ENCODE measurements at places on chromosomes 4 and X.

DNA sequence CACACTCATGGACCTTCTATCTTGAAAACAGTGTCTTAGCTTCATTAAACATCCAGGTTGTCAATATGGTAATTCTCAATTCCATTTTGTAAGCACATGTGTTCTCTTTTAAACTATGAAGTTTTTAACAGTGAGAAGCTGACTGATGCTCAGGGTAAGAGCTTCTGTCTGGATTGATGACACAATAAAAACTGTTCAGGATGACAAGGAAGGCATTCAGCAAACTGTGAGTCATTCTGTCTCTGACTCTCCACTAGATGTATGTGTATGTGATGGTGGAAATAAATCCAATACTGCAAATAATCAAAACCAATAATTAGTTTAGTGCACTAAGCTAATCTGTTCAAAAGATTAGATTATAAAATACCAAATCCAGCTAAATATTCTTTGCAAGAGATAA, 115.3 kb upstream of the ARX start:
- DNase-seq = no peak

DNA sequence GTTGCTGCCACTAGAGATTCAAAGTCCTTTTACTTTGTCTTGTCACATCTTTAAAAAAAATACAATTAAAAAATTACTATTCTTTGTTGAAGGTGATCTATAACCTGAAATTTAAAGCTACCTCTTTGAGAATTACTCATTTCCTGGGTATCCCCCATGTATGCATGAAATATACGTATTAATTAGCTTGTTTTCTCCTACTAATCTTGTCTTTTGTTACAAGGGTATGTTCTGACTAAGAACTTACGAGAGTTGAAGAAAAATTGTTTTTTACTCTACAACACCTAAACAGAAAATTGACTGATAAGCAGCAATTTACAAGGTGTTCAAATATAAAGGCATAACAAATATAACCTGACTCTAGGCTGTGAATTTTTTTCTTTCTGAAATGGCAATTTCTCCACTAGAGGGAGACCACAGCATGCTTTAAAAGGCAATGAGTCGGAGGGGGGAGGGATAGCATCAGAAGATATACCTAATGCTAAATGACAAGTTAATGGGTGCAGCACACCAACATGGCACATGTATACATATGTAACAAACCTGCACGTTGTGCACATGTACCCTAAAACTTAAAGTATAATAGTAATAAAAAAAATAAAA, 249.6 kb downstream of the OPHN1 start:
- DNase-seq = no peak

GRCh38 chr4:10951306-10951705, 266.7 kb upstream of the CLNK start:
- no peak for DNase-seq

DNA sequence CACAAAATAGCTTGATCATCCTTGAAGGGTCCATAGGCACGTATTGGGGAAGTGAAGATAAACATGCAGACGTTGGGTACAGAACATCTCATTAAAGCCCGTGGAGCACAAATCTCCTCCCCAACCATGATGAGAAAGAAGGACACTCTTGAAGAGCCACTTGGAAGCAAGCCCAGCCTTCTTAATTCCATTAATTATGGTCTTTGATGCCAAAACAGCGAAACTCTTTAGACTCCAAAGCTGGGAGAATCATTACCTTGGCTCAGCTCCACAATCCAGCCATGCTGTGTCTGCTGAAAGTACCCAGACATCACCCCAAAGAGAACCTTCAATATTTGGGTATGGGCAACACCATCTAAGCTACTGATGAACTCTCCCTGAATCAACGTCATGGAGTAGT, 169.0 kb upstream of the MBNL3 start:
- DNase-seq = no peak

DNA sequence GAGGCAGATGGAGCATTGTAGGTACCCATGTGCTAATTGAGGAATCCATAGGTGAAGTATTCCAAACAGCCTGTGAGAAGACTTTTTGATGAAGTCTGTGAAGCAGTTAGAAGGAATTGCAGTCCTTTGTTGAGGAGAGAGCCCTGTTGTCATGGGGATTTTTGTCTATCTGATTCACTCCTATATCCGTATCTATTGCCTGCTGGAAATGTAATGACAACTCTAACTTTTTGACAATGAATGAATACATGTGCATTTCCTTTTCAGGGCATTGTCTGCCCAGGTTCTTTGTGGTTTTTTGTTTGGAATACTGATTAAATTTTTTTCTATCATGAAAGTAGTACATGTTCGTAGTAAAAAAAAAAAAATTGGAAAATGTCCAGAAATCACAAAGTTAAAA, 31.1 kb downstream of the STK32B start:
- no peak for DNase-seq

DNA sequence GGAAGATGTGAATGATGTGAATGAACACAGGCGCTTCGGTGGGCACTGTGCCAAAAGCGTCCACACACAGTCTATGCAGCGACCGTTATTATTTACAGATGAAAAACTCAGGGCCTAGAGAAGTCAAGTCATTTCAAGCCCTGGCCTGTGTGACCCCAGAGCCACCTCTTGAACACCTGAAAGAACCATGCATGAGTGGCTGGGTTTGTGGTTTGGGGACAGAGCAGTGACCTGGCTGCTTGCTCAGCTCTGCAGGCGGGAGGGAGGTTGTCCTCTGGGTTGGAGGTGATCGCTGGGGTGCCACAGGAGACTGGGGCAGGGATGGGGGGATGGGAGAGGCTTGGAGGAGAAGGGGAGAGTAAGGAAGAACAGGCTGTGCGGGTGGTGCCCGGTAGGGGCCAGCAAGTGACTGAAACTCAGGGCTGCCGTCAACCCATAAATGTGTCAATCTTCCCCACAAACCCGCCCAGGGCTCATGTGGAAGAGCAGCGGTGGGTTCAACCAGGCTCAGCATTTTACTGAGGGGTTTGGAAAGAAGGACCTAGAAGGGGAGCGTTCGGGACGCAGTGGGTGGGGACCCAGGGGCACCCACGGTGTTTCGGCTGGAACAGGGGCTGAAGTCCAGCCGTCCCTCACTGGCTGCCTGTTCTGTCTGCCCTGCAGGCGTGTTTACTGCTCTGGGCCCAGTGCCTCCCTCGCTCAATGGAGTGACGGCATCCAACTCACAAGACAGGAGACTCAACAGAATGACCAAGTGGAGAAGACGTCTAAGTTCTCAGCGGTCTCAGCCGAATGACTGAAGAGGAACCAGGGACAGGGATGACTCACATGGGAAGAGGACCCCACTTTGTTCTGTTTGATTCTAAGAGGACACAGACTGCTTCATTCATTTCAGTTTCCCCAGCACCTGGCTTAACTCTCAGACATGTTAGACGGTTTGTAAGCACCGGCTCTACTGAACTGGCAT, 167.8 kb downstream of the AFAP1 start:
- DNase-seq = no peak

DNA sequence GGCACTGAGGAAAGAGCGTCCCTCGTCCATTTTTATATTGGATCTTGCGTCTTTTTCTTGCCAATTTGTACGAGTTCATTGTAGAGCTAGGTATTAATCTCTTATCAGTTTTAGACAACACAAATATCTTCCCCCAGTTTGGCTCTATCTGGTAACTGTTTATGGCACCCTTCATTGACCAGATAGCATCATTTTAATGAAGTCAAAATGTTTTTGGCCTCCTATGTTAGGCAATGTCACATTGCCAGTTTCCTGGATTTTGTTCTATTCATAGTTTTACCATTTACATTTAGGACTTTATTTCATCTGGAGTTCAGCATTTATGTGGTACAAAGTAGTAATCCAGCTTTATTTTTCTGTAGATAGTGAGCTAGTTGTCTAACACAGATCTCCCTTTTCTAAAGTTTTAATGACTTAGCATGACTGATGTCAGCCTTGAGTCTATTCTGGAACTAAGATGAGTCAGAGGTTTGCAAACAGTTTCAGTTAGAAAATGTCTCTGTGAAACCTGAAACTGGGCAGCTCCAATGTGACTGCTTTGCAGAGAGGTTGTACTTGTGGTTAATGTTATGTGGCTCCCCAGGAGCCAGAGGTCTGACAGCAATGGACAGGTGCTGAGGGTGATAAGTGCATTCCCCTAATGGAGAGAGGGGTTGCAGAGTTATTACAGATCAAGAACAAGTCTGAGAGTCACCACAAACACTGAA, 5.3 kb upstream of the STBD1 start:
- no peak for DNase-seq
